ENCODE measurements at places on chromosomes 12 and 14.

GRCh38 chr12:100345020-100345767 is 11.7 kb upstream of the SLC17A8 start:
- no peak for DNase-seq

DNA sequence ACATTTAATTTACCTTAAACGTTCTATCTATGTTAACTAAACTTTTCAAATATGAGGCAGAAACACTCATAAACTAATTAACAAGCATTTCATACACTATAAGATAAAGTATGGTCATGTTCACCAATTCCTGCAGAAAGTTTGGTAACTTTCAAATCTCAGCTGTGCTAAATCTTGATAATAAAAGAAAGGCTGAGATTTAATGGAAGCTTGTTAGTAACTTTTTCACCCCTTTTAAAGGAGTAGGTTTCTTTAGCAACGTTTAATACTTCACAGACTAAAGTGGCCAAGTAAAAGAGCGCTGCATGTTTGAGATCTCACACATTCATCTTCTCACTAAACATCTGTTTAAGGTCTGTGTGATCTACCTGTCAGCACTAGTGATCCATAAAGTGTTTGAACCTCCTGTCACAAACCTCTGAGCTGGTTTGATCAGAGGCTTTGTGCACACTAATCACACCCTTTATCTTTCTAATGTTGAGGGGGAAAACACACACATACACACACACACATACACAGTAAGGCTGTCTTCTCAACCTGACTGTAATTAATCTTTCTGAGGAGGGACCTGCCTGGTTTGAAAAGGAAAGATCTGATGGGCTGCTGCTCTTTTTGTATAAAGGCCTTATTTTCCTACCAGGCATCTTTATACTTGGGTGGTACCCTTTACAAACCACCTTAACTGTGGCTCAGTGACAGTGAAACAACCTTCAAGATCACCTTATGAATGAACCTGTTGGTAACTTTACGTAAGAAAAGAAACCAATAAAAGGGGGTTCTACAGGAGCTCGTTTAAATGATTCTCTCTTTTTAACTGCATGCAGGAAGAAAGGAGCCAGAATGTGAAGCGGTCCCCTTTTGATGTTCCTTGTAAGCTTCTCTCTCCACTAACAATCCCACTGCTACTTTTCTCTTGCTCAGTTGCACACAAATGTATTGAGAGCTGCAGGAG is 244.2 kb downstream of the SOX5 start:
- DNase-seq = no peak

DNA sequence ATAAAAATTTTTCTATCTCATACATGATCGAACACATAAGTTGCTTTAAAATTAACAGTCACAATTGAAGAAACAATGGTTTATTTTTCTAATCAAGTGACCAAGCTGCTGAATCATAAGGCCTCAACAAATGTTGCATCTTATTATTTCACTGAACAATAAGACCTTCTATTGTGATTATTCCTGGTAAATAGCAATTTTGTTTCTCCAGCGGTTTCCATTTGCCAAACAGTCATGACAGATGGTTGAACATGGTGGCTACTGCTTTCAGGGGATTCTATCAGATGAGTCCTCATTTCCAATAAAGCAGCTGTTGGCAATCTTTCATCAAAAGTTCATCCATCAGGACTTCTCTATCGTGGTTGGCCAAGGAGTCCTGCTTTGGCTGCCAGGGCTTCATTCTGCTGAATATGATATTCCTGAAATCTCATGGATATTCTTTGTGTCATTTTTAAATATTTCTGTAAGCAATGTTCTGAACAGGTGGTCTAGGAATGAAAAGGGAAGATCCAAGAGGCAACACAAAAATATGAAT is 13.0 kb downstream of the TOMM20L start:
- DNase-seq = no peak

- no peak for DNase-seq
These were observed 1.8 kb downstream of the TRAF3 start for GRCh38 chr14:102779084-102779462.

DNA sequence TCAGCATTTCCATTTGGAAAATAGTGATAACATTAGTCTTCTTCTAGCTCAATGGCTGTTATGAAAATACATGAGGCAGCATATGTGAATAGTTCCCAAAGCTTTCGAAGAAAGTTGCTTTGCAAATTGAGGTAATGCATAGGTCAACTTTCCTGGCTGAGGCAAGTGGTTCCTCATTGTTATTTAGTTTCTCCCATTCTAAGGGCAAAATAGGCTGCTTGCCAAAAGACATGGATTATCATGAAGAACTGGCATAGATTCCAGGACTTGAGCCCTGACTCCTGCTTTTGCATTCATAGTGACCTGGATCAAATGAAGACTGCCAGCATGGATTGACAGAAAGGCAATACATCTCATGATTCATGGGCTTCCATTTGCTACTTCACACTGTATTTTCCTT is 35.7 kb downstream of the LRFN5 start:
- no peak for DNase-seq
